ENCODE measurements at places on chromosomes 5 and 9.

DNA sequence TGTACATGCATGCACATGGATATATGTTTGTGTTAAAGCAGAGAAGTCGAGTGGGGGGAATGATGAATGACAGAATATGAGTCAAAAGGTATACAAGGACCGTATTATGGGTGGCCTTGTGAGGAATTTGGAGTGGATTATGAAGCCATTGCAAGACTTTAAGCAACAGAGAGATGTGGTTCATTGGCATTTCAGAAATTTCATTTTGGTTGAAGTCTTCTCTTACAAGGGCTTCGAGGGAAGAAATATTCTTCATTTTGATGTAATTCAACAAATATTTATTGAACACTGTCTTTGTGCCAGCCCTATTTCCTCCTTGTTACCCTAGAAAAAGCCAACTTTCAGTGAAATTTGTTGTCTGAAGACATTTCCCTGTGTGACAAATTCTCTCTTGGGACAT is 83.9 kb upstream of the SLCO6A1 start:
- DNase-seq = no peak

DNA sequence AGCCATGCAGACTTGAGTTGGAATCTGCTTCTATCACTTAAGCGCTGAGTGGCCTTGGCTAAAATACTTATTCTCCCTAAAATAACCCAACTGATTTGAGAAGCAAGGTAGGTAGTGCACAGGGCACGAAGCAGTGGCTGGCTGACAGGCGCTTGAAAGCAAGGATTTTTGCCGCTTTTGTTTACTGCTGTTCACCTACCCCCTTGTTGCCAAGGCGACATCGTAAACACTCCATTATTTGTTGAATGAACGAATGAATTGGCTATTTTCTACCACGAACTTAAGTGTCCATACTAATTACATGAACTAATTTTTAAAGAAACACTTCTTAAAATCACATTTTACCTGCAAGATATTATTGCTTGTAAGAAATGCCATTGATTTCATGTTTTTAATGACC is 98.0 kb downstream of the ANKH start:
- no peak for DNase-seq

DNA sequence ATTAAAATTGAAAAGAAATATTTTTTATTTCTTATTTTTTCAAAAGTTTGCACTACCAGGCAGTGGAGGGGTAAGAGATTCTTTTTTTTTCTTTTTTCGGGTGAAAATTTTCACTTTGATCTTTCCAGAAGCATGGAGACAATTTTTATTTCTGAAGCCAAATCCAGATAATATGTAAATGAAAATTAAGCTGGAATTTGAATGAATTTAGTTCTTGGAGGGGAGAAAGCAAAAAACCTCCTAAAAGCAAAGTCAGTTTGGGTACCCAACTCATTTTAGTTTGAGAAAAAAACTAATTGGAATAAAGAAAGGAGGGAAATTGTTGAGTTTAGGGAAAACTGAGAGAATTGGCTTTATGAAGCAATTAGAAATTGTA is 872 bp downstream of the ZNF618 start:
- no peak for DNase-seq

GRCh38 chr9:124698265-124698664 is 72.8 kb downstream of the NR6A1 start:
- DNase-seq = no peak

GRCh38 chr5:93995126-93995621 is 253.8 kb upstream of the POU5F2 start:
- DNase-seq = no peak

Data from stimulated activated CD4-positive, alpha-beta T cell treated with anti-CD3 and anti-CD28 coated beads, Interleukin-4, amount 100 ng/mL, for 4 hours (primary cell).